ENCODE measurements at places on chromosomes 12 and 14.
A peak's percentile ranks its signal among the peaks of the same experiment; 100 is the strongest.

GRCh38 chr12:30136696-30137095 is 353.0 kb upstream of the TMTC1 start:
- no peak for DNase-seq

- DNase-seq, result no peak
Observed at GRCh38 chr14:101193106-101193844, 289.8 kb upstream of the RTL1 start.

DNA sequence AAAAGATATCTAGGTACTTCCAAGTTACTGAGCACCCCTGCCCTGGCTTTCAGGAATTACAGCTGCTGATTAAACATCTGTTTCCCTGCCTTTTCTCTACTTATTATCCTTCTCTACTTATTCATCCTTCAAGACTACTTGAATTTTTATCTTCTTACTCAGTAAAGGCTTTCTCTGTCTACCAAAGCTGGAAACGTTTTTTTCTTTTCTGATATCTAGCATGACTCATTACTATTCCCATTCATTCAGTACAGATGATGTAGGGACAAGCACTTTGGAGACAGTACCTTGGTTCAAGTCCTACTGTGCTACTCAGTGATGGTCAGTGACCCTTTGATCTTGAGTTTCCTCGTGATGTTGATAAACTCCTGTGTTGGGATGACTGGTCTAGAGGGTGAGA is 848.7 kb downstream of the NRXN3 start:
- no peak for DNase-seq

GRCh38 chr12:114920771-114921554 is 237.0 kb upstream of the TBX3 start:
- no peak for DNase-seq

- DNase-seq, result no peak
Observed at GRCh38 chr14:71610149-71610548, 322.1 kb upstream of the RGS6 start.

DNA sequence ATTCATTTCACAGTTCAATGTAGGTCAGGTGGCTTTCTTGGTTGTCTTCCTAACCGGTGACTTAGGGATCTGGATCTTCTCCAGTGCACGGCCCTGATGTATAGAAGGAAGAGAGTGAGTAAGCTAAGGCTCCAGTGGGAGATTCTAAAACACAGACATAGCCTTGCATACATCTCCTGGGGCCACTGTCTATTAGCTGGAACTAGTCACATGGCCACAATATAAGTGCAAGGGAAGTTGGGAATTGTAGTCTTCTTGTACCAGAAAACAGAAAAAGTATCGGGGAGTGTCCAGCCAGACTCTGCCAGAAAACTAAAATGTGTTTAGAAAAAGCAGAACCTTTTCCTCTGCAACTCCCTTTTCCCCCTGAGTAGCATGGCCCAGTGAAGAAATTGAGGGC is 531.6 kb downstream of the VRK1 start:
- DNase-seq, result no peak

- no peak for DNase-seq
Observed at GRCh38 chr12:15688838-15689625, 100.2 kb downstream of the EPS8 start.

GRCh38 chr12:119681728-119682638 is 14.1 kb downstream of the PRKAB1 start:
- no peak for DNase-seq

DNA sequence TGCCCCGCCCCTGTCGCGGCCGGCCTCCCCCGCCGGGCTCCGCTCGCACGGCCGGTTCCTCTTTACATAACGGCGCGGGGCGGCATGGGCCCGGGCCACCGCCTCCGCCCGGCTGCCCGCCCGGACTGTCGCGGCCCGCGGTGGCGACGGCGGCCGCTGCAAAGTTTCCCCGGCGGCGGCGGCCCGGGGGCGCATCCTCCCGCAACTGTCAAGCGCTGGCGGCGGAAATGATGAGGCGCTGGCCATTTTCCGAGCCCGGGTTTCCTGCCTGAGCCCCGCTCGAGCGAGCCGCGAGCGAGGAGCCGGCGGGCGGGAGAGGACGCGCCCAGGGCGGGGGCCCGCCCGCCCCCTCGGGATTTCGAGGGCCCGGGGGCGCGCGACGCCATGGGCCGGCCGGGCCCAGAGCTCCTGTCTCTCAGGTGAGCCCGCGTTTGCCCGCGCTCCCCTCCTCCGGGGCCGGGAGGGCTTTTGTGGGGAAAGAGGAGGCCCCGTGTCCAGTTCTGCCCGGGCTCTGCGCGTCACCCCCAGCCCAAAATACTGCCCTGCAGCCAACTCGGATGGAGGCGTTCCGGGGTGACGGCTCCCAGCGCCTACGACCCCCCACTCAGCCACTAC is at the start of gene SH2B3:
Gene SH2B3 (plus strand): TSS at position 65 of the 615 bp plus-strand sequence. CDS start 12,223 bp downstream, outside the sequence.
- DNase-seq, result peak; percentile 78

- DNase-seq, result no peak
Observed at GRCh38 chr12:1517007-1517406, 77.4 kb downstream of the FBXL14 start.

DNA sequence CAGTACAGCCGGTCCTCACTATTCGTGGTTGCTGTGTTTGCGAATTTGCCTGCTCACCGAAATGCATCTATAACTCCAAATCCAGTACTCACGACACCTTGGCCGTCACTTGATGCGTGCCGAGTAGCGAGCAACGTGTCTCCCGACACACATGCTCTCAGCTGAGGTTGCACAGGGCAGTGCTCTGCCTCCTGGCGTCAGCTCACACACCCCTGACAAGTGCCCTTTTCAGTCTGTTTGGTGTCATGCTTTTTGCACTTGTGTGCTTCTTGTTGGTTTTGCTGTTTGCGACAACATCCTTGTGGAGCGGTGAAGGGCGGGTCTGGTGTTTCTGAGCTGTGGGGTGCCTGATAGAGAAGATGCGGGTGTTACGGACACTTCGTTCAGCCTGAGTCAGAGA is 110.4 kb upstream of the RFLNA start:
- DNase-seq, result no peak

- DNase-seq, result no peak
Observed at GRCh38 chr12:38744041-38744440, 161.3 kb downstream of the CPNE8 start.

- DNase-seq, result no peak
Observed at GRCh38 chr12:2354151-2354991, 301.6 kb downstream of the CACNA1C start.

DNA sequence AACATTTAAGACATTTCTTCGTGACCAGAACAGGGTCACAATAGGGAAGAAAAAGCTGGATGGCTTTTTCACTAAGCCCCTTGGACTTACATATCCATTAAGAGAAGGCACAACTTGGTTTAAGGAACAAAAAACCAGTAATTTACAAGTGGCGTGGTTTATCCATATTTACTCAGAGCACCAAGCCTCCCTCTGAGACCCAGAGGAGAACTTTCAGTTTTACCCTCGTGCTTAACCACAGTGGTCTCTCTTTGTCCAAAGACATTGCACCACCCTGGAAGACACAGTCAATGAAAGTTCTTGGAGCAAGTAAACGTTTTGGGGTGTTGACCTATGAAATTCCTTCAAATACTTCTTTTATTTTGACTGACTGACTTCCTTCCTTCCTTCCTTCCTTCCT is 52.5 kb downstream of the SSPN start:
- DNase-seq, result no peak

- DNase-seq, result no peak
Observed at GRCh38 chr12:25332143-25332542, 81.4 kb upstream of the KRAS start.

GRCh38 chr12:1791104-1791841 is 29.1 kb upstream of the LRTM2 start:
- no peak for DNase-seq

- DNase-seq, result no peak
Observed at GRCh38 chr12:111221062-111222026, 147.6 kb downstream of the PHETA1 start.

GRCh38 chr14:96589577-96589976 is 87.4 kb downstream of the PAPOLA start:
- DNase-seq, result no peak

DNA sequence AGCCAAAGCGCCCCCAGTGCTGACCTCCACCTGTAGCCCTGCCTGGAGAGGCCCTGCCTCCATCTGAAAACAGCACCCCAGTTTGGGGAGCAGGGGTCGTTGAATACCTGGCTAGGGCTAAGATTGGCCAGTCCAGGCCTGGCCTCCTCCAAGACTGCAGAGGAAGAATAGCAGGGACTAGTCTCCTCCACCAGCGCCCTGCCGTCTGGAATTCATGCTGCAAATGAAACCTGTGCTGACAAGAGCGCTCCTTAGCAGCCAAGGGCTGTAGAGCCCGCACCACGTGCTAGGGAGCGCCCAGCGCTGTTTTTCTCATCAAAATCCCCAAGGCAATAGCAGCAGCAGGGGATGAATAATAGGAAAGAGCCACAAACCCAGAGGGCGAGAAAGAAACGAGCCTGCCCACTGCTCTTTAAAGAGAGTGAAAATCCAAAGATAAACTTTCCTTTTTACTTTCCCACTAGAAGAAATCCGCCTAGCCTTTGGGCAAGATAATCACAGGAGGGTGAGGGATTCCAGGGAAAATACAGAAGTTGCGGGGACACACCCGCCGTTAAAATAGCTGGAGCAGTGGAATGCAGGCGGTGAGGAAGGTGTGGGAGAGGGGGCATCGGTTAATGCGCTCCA is 3.3 kb downstream of the COL2A1 start:
- no peak for DNase-seq

DNA sequence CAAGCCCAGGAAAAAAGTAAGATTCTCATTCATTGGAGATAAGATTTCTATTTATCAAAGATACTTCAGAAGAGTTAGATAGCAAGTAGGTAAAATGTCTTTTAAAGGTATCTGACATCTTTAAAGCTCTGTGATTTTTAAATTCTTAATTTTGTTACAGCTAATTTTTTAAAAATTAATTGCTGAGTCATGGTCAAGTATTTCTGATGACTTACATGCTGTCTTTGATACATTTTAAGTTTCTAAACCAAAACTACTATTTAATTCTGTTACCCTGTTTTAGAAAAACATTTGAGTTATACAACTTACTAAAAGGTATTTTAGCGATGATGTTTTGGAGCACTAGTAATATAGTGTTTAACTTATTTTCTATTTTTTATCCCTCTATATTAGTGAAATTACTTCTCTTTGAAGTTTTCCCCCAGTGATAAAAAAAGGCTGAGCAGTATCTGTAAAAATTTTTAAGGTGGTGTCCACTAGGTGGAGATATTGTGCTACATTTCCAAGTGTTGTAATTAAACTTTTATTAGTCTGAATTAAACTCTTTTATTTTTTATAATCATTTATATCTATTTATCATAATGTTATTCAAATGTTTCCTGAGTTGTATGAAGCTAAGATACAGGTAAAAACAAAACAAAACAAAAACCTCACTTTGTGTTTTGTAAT is 11.5 kb downstream of the ALG10 start:
- no peak for DNase-seq

DNA sequence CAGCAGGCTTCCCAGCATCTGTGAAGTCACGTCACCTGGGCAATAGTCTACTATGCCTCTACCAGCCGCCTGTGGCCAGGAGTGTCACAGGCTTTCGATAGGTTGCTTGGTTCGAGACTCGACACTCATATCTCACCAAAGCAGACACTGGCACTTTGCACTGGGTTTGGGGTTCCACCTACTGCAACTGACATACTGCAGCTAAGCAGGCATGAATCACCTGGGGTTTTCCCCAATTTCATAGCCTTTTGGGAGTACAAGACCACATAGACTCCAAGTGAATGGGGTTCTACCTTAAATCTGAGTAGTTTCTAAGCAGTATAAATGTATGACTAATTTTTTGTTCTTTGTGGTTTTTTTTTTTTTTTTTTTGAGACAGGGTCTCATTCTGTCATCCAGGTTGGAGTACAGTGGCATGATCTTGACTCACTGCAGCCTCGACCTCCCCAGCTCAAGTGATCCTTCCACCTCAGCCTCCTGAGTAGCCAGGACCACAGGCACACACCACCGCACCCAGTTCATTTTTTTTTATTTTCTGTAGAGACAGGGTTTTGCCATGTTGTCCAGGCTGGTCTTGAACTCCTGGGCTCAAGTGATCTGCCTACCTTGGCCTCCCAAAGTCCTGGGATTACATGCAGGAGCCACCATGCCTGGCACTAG is 32.1 kb downstream of the DMAC2L start:
- DNase-seq, result peak; percentile 88

DNA sequence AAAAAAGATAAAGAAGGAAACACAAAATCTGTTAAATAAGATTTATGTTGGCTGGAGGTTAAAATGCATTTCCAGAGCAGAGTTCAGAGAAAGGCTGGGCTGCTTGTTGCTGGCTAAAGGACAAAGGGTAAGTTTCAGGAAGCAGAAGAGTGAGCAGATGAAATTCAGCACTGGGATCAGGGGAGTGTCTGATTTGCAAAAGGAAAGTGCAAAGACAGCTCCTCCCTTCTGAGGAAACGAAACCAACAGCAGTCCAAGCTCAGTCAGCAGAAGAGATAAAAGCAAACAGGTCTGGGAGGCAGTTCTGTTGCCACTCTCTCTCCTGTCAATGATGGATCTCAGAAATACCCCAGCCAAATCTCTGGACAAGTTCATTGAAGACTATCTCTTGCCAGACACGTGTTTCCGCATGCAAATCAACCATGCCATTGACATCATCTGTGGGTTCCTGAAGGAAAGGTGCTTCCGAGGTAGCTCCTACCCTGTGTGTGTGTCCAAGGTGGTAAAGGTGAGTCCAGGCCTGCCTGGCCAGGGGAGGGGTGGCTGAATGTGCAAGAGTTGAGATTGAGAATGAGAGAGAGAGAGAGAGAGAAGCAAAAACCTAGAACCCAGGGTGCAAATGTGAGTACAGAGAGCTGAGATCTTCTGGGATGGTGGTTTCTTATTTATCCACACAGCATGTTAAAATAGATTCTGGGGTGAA is at the start of gene OAS1:
Gene OAS1 (plus strand): TSS at position 251 of the 703 bp plus-strand sequence. CDS start 78 bp downstream, at position 329.
- DNase-seq, result no peak

DNA sequence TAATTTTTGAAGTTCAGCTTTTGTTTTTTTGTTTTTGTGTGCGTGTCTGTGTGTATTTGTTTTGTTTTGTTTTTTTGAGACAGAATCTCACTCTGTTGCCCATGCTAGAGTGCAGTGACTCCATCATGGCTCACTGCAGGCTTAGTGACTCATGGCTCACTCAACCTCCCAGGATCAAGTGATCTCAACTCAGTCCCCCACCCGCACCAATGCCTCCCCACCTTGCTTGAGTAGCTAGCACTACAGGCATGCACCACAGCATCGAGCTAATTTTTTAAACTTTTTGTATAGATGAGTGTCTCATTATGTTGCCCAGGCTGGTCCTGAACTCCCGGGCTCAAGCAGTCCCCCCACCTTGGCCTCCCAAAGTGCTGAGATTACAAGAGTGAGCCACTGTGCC is 981.4 kb downstream of the BCL11B start:
- no peak for DNase-seq

Data from activated naive CD4-positive, alpha-beta T cell treated with anti-CD3 and anti-CD28 coated beads, Interleukin-2, amount 50 U/mL, for 72 hours (primary cell).